Activated CD4-positive, alpha-beta T cell treated with anti-CD3 and anti-CD28 coated beads, Interleukin-2, amount 50 U/mL, for 4 hours (primary cell): ENCODE measurements at places on chromosomes 13 and 19.

DNA sequence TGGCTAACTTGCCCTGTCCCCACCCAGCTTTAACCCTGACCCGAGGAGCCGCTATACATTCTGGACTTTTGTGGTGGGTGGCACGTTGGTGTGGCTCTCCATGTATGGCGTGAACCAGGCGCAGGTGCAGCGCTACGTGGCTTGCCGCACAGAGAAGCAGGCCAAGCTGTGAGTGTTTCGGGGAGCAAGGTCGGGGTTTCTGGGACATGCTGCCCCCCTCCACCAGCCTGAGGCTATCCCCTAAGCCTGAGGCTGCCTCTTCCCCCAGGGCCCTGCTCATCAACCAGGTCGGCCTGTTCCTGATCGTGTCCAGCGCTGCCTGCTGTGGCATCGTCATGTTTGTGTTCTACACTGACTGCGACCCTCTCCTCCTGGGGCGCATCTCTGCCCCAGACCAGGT, 6.0 kb downstream of the SLC5A5 start:
- no peak for DNase-seq

GRCh38 chr19:48635263-48635965, 1.8 kb downstream of the DBP start:
- DNase-seq: peak; percentile 66

DNA sequence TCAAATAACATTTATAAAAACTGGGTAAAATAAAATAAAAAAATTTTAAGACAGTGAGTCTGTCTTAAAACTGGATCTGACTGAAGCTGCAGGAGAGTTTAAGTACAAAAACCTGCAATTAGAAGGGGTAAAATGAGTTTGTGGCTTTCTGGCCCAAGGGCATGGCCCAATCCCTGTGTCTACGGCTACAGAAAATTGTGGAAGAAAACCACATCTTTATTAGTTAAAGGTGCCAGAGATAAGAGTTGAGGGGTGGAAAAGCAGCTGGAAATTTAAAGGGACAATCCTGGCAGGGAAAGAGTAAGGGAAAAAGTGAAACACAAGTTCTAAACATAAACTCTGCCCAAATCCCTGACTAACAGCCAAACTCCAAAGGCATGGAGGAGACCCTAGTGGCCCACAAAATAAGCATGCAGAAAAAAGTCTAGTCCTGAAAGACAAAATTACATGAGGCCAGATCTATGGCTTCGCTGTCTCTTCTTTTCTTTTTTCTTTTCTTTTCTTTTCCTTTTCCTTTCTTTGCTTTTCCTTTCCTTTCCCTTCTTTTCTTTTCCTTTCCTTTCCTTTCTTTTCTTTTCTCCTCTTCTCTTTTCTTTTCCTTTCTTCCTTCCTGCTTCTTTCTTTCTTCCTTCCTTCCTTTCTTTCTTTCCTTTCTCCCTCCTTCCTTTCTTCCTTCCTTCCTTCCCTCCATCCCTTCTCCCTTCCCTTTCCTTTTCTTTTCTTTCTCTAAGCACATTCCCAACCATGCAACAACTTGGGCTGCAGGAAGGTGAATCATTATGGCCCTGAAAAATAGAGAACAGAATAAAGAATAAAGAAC, 23.5 kb upstream of the DLEU7 start:
- DNase-seq: no peak

- no peak for DNase-seq
Measured at GRCh38 chr13:102698649-102698980, 3.8 kb upstream of the METTL21C start.

- no peak for DNase-seq
Measured at GRCh38 chr19:46180701-46181387, 32.8 kb downstream of the IGFL2 start.

GRCh38 chr19:48342841-48343540, 17.6 kb downstream of the EMP3 start:
- DNase-seq: no peak

DNA sequence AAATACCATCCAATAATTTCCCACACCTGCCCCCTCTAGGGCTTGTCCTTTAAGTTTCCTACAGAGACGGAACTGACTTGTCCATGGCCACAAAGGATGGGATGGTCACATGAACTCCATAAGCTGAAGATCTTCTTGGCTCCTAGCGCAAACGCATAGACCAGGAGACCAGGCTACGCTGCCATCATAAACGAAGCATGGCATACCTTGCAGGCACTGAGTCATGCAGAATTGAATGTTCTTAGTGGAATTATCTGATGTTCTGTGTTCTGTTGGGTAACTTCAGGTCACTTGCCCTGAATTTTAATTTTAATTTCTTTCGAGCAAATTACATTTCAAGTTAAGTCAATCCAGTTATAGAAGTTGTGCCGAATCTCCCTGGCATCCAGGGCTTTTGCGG, 96.4 kb upstream of the STARD13 start:
- no peak for DNase-seq

GRCh38 chr19:57350877-57351805, at the start of gene ZNF304:
Gene ZNF304, plus strand, starts transcription at chr19:57351271. Its CDS starts 394 bp downstream, at chr19:57351665.
- peak; percentile 81 for DNase-seq

GRCh38 chr19:48568345-48568886, 16.4 kb downstream of the SULT2B1 start:
- no peak for DNase-seq

GRCh38 chr13:70923863-70924752, 815.9 kb upstream of the KLHL1 start:
- no peak for DNase-seq

- no peak for DNase-seq
Measured at GRCh38 chr13:28792992-28793391, 27.1 kb upstream of the MTUS2 start.

- no peak for DNase-seq
Measured at GRCh38 chr19:42234364-42234763, 8.0 kb downstream of the GSK3A start.
